CD14-positive monocyte (primary cell): ENCODE measurements at places on chromosomes 16 and 17.
A peak's percentile ranks its signal among the peaks of the same experiment; 100 is the strongest.

GRCh38 chr17:76554131-76554530, 14.3 kb downstream of the PRCD start:
- no peak for DNase-seq

- DNase-seq, result no peak
Measured at GRCh38 chr16:15057681-15058417, 2.0 kb upstream of the NTAN1 start.

DNA sequence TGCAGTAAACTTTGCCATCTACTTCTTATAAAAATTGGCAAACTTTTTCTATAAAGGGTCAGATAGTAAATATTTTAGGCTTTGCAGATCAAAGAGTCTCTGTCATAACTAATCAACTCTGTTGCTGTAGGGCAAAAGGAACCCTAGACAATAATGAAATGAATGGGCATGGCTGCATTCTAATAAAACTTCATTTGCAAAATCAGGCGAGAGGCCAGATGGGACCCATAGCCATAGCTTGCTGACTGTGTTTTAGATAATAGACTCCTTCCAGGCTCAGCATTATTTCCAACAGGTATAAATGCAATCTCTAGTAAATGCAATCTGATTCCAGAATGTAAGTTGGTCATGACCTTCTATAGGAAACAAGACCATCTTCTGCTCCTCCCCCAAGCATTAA, 490.7 kb downstream of the TOX3 start:
- DNase-seq, result no peak

GRCh38 chr17:7636163-7636562, 6.2 kb downstream of the SHBG start:
- DNase-seq, result no peak

DNA sequence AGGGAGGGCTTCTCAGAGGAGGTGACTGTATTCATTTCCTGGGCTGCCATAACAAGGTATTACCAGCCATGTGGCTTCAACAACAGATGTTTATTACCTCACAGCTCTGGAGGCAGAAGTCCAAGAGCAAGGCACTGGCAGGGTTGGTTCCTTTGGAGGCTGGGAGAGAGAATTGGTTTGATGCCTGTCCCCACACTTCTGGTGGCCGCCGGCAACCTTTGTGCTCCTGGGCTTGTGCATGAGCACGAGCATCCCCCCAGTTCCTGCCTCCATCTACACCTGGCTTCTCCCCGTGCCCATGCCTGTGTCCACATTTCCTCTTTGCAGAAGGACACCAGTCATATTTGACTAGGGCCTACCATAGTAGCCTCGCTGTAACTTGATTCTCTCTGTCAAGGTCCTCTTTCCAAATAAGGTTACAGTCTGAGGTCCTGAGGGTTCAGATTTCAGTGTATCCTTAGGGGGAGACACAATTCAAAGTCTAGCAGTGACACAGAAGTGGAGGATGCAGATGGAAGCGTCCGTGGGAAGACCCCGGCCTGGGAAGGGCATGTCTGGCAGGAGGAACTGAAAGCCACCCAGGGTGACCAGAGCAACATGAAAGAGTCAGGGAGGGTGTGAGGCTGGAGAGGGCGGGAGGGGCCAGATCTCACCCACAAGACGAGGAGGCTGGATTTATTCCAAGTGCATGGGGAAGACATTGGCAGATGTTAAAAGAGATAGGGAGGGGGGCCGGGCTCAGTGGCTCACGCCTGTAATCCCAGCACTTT, 188.2 kb upstream of the HSBP1 start:
- no peak for DNase-seq

DNA sequence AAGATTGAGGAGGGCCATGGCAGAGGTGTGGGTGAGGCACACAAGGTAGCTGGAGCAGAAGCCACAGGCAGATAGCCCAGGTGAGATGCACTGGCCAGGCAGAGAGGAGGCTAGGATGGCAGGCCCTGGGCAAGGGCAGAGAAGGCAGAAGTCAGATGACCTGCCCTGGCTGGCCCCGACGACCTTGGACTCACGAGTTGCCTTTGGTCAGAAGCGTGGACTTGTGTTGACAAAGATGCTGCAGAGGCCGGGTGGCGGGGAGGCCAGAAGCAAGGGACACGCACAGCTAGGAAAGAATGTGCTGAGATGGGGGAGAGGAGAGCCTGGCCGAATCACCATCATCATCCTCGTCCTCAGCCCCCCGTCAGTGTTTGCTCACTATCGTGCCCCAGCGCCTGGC, 123.7 kb downstream of the RBFOX3 start:
- DNase-seq, result no peak

- no peak for DNase-seq
Measured at GRCh38 chr16:58807276-58807675, 73.2 kb upstream of the GOT2 start.

DNA sequence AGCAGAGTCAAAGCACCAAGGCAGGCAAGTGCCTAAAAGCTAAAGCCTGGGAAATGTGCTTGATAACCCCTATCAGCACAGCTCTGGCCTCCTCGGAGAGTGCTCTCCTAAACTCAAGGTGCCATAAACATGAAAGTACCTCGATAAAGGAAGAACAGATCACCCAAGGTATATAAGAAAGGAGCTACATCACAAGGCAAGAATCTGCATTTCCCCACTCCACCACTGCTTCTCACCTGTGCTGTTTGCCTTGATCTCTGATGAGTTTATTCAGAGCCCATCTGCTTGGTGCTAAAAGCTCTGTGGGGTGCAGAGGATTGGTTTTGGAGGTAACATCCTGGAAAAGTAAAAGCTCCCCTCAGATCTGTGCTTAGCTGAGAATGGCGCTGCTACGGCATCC, 449.5 kb upstream of the CDH5 start:
- DNase-seq, result no peak

GRCh38 chr17:43309505-43310332, 75.9 kb upstream of the RNU2-1 start:
- no peak for DNase-seq

DNA sequence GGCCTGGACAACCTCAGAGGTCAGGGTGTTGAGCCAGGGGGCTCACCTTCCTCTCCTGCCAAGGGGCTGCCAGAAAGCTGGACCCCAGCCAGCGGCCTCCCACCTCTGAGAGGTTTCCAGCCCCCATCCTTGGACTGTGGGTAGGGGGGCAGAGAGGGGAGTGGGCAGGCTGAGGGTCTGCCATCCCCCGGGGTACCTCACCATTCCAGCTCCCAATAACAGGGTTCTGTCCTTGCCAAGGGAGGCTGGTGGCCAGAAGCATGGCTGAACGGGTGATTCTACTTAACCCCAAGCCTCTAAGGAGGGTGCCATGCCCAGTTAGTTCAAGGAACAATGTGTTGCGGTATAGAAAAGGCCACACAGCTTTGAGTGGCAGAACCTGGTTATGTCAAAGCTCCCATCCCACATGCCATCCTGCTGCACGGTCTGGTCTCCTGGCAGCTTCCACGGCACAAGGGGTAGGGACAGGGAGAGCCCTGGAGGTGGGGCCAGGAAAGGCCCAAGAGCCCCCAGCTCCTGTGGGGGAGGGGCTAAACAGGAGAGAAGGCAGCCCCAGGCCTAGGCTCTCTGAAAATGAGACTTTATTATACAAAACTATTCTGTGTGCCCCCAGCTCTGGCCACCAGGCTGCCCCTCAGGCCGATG, 19.8 kb downstream of the B9D1 start:
- no peak for DNase-seq

DNA sequence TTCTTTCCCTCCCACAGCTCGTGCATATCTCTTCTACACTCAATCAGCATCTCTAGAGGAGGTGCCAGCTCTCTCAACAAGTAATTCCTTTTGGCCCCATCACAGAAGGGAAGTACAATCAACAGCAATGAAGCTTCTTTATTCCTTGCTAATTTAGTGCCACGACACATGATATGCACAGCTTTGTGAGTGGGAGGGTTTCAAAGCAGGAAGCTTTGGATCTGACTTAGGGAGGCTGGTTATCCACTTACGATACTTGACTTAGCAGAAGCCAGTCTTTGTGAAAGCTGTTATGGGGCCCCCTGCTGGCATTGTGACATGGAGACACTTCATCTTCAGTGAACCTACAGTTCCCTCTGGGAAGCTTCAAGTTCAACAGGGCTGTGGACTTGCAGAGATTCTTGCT, 81.0 kb downstream of the TMEM100 start:
- DNase-seq, result peak; percentile 60

GRCh38 chr17:82108496-82108945, 10.5 kb upstream of the FASN start:
- DNase-seq, result no peak

- no peak for DNase-seq
Measured at GRCh38 chr17:563616-564015, 151.0 kb downstream of the VPS53 start.

DNA sequence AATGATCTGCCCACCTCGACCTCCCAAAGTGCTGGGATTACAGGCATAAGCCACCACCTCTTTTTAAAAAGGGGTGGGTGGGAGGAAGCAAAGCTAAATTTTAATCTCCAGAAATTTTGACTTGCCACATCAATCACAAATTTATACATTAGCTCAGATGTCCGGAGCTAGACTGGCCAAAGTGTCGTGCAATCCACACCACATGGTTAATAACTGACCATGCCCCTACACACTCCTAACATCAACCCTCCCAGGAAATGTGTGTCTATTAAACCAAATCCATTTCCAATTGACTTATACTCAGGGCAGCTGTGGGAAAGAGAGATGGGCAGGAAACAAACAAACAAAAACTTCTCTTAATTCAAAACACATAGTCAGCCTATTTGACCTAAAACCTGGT, 29.9 kb downstream of the SMURF2 start:
- DNase-seq, result no peak

GRCh38 chr17:31580316-31580705, 188.8 kb downstream of the RAB11FIP4 start:
- peak; percentile 86 for DNase-seq

DNA sequence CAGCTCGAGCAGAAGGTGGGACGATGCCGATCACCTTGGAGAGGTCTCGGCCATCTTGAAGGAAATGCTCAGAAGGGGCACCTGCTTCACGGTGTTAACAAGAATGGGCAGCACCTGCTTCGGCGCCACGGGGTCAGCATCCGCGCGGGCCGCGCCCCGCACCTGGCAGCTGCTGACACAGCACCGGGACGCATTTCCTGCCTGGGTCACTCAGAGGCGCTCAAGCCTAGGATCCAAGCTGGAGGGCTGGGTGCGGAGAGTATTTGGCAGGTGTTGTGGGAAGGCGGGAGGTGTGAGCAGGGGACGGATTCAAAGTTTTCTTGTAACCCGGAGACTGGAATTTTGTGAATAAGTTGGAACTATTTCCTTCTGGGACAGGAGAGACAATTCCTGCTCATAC, 39.3 kb upstream of the AKTIP start:
- no peak for DNase-seq

- no peak for DNase-seq
Measured at GRCh38 chr17:2613089-2613808, 19.8 kb downstream of the PAFAH1B1 start.

DNA sequence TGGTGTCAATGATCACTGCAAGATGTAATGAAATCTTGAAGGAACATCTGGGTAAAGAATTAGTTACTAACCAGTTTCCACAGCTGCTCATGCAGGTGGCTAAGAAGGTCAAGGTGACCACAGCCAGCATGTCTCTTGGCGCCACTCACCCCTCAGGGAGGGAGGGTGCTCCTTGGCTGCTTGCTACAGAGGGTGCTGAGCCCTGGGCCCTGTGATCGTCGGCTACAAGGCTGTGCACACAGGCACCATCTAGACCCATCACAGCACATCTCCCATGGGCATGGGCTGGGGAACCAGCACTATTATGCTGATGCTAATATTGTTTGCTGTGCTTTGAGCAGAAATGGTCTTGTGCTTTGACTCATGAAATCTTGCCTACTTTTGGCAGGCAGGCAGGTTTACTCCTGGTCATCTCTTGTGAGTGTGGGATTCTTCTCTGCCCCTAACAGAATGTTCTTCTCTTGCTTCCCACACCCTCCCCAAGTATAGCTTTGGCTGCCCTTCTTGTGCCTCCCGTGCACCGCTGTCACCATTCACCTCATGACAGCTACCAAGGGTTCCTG, 36.4 kb downstream of the TXNDC11 start:
- DNase-seq, result no peak

GRCh38 chr16:4042581-4042980, 73.7 kb downstream of the ADCY9 start:
- DNase-seq, result no peak

- DNase-seq, result no peak
Measured at GRCh38 chr17:41256291-41256685, 1.1 kb downstream of the KRTAP9-9 start.

DNA sequence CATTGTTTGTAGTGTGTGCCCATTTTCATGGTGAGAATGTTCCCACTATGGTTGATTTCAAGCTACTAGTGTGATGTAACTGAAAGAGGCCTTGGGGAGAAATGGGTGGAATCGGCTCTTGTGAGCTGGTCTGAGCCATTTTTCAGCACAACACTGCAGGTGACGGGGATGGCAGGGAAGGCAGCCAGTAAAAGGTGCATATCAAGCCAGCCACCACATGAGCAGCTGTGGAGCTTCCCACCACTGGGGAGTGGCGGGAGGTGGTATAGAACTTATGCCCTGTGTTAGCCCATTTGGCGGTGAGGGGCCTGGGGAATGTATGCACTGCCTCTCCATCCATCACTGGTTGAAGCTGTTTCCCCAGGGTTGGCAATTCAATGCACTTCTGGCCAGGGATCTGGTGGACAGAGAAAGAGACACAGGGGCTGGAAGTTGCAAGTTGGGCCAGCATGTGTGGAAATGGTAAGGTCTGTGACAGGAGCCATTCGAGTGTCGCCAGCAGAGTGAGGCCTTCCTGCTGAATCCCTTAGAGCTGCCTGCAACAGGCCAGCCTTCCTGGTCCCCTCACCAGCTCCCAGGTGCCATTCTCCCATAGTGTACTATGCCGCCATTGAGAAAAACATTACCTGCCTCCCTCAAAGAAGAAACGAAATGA, 31.7 kb upstream of the BRD7 start:
- no peak for DNase-seq

DNA sequence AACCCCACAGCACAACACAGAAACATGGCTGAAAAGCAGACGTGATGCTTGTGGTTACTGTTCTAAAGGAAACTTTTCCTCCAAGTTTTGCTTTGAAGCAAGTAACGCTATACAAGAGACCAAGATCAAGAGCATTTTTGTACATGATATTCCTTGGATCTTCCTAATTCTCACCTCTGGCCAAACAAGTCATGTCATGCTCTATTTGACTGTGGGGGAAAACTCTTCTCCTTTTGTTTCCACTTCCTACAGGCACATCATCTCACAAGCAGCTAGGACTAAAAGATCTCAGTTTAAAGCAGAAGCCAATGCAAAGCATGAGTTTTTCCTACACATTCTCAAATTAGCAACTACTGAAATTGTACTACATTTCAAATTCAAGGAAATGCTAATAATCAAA, 50.7 kb downstream of the CFDP1 start:
- no peak for DNase-seq
